CD4-positive, alpha-beta T cell (primary cell): ENCODE measurements at places on chromosomes 4 and X. TPM values are rescaled to one million over a fixed set of nuclear protein-coding genes. Genes with fewer than 3 reads are reported as not detected.

Gene MSL3
- 126 TPM for total RNA-seq

Gene BEND2
- total RNA-seq = not detected

Gene RXFP1
- total RNA-seq = not detected

- no peak for DNase-seq
Measured at GRCh38 chrX:73577361-73577760, 14.4 kb downstream of the CHIC1 start.

GRCh38 chr4:145945431-145946155, 7.0 kb upstream of the ZNF827 start:
- no peak for DNase-seq

DNA sequence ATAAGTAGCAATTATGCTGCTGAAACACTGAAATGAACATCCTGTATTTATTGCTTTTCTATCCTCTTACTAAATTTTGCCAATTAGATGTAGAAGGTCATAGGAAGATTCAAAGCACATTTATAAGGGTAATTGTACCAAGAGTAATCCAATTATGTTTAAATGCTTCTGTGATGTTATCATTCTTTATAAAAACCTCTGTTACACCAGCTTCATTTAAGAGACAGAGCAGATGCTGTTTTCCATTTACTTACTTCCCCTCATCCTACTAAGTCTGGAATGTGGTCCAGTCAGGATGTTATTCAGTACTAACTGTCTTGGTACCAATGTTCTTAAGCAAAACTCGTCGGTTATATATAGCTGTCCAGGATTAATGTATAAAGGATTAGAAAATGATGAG, 539.6 kb downstream of the PDHA2 start:
- no peak for DNase-seq

DNA sequence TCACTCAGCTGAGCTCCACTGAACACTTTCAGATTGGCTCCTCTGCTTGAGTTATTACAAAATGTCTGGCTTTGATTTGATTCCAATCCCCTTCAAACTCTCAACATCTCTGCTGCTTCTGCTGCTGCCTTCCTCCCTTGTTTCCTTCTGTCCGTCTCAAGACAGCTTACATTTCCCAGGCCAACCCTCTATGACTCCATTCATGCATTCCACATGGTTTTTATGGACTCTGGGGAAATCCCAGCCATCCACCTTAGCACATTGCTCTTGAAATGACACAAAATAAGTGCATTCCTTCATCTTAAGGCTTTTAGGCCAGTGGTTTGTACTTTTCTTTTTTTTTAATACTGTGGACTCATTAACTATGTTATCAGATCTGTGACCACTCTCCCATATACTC, 68.5 kb upstream of the TMEM164 start:
- no peak for DNase-seq
